ENCODE measurements at places on chromosomes 5 and 9. TPM values are rescaled to one million over a fixed set of nuclear protein-coding genes. Genes with fewer than 3 reads are reported as not detected.

The ANKRD33B gene
- polyA plus RNA-seq = 0.57 TPM

The FABP6 gene
- not detected for polyA plus RNA-seq

GRCh38 chr5:21581508-21581907 lies 1271.6 kb downstream of the CDH12 start:
- H3K4me1 ChIP-seq = no peaks in the 10 kb centered on the region
- H3K36me3 ChIP-seq = no peaks in the 10 kb centered on the region
- no peak for DNase-seq

DNA sequence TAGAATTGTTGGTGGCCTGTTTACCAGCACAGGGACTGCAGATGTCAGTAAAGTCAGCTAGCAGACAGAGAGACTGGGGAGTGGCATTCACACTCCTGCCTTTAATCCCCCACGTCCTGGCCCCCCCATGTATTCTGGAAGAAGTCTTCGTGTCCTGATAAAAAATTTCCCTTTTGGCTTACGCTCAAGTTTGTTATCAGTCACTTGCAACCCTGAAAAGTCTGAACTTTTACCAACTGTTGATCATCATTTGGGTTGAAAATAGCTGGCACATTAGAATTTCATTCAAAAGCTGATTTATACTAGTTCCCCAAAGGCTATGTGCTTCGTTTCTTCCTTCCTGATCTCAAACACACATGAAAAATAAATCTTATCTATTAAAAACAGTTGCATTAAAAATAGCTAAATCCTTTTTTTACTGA lies 5.8 kb upstream of the CRHBP start:
- H3K27ac ChIP-seq = no peak overlapping the region
- no peak for DNase-seq
- H3K4me3 ChIP-seq = no peak overlapping the region
- no peaks in the 10 kb centered on the region for H3K36me3 ChIP-seq

DNA sequence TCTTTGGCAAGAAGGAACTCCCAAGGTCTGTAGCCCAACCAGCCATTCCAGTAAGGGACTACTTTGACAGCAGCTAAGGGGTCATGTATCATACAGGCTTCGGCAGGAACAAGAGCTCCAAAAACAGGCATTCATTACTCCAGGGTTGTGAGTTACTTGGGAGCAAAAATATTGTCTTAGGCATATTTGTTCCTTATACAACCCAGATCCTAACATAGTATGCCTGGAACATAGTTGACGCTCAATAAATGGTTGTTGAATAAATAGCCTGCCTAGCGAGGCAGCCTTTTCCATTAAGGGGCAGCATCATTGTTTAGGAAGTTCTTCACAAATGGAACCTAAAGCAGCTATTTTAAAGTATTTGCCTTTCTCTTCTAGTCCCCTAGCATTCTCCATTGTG lies 35.8 kb upstream of the FER start:
- H3K27me3 ChIP-seq = no peaks in the 10 kb centered on the region
- no peaks in the 10 kb centered on the region for H3K36me3 ChIP-seq
- H3K4me1 ChIP-seq = no peaks in the 10 kb centered on the region
- no peak overlapping the region for H3K27ac ChIP-seq
- no peak overlapping the region for H3K4me3 ChIP-seq
- no peak for DNase-seq

DNA sequence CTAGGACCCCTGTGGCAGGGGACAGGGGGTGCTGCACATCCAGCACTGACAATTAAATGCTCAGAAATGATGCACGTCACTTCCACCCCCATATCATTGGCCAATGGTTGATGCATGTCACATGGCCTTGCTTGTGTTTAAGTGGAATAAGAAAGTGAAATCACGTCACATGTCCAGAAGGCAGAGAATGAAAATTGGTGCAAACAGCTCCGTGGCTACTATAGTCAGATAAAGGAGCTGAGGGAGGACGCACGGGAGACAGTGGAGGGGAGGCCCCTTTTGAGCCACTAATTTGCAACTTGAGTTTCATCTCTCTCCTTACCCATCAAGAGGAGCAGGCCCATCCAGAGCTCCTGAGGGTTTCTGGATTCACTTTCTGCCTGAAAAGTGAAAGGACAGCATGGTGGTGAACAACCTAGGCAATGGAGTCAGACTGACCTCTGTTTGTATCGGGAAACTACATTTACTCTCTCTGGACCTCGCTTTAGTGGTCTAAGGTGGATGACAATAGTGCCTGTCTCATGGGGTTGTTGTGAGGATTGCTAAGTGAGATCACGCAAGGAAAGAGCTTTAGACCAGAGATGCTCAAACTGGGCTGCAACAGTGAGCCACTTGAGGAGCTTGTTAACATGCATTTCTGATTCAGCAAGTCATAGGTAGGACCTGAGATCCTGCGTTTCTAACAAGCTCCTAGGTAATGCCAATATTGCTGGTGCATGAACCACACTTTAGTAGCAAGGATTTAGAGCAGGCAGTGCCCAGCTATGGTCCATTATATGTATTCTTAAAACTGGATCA lies 133.9 kb upstream of the ADRA1B start:
- no peak for DNase-seq
- H3K4me3 ChIP-seq = no peak overlapping the region
- no peaks in the 10 kb centered on the region for H3K36me3 ChIP-seq
- no peaks in the 10 kb centered on the region for H3K4me1 ChIP-seq

- no peaks in the 10 kb centered on the region for H3K4me1 ChIP-seq
- H3K36me3 ChIP-seq = no peaks in the 10 kb centered on the region
- H3K27me3 ChIP-seq = no peaks in the 10 kb centered on the region
These were observed 586.1 kb downstream of the DNAH5 start for GRCh38 chr5:13358342-13358741.

DNA sequence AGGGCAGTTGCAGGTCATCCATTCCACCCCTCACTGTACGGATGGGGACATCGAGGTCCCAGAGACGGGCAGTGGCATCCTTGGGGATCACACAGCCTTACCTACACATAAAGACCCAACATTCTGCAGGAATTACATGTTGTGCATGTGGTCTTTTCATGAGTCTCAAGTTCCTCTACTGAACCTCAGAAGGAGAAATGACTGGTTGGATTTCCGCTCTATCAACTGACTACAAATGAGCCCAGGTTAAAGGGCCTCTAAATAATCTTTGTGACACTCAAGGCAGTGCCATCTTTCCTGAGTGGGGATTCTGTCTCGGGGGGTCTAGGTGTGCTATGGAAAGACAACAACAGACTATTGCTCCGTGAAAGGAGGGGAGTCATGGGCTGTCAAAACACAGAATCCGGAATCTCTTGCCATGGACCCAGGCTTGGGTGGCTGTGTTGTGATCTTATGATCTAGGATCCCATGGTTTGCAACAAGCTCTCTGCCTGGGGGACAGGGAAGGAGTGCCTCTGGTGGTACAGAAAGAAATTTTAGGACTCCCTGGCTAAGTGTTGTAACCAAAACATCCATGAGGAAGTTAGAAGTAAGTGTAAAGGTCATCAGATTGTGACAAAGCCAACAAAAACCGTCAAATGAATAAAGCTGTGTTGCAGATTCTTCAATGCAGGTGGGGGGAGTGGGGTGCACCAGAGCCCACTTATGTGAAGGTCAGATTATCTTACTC lies 1.9 kb upstream of the SLC31A2 start:
- no peaks in the 10 kb centered on the region for H3K36me3 ChIP-seq
- peaks cover 4% of the 10 kb centered on the region for H3K27me3 ChIP-seq
- no peak overlapping the region for H3K27ac ChIP-seq
- no peak overlapping the region for H3K4me3 ChIP-seq
- peaks cover 10% of the 10 kb centered on the region for H3K4me1 ChIP-seq
- DNase-seq = no peak

DNA sequence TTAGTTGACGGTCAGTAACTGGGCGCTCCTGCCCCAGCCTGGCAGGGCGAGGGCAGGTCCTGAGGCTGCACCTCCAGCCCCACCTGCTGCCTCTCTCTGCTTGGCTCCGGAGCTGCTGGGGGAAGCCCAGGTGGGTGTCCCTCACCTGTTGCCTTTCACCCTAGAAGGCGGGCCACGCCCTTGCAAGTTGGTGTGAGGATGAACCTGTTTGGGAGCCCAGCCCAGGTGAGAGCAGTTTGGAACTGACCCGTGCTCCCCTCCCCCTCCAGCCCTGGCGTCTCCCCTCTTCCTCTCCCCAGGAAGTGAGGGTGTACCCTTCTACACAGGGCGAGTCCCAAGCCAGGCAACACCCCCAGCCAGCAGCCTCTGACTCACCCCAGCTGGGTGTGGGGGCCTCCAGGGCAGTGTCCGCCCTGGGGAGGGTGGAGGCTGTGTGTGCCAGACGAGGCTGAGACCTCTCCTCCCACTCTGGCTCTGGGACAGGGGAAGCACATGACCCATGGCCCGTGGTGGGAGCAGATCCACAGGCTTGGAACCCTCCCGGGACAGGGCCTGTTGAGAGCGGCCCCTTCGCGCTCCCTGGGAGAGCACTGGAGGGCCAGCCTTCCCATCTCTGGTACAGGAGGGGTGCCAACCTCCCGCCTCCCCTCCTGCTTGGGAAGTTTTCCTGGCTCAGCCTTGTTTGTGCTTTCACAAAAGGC lies 10.4 kb downstream of the LRRC8A start:
- peak; percentile 71 for DNase-seq
- H3K27me3 ChIP-seq = no peaks in the 10 kb centered on the region
- no peaks in the 10 kb centered on the region for H3K36me3 ChIP-seq

GRCh38 chr5:115766608-115767007 lies 49.9 kb downstream of the CDO1 start:
- no peaks in the 10 kb centered on the region for H3K27me3 ChIP-seq
- no peak overlapping the region for H3K4me3 ChIP-seq
- H3K27ac ChIP-seq = no peak overlapping the region
- H3K4me1 ChIP-seq = no peaks in the 10 kb centered on the region
